Activated T-cell treated with anti-CD3 and anti-CD28 coated beads, Interleukin-2, amount 50 U/mL, for 24 hours (primary cell): ENCODE measurements at places on chromosomes 7 and 10.

DNA sequence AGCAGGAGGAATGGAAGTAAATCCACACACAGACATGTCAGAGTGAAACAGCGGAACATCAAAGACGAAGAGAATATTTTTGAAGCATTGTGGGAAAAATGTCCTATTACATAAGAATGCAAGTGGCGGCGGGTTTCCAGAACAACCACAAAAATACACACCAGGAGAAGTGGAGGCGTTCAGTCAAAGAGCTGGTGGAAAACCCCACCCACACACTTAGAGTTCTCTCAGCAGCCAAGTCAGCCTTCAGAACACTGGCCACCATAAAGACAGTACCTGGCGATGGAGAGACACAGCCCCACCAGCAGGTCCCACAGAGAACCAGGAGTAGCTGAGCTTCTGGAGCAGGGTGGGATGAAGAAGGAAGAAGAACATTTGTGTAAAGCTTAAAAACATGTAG lies 23.7 kb downstream of the NKX6-2 start:
- DNase-seq: no peak

DNA sequence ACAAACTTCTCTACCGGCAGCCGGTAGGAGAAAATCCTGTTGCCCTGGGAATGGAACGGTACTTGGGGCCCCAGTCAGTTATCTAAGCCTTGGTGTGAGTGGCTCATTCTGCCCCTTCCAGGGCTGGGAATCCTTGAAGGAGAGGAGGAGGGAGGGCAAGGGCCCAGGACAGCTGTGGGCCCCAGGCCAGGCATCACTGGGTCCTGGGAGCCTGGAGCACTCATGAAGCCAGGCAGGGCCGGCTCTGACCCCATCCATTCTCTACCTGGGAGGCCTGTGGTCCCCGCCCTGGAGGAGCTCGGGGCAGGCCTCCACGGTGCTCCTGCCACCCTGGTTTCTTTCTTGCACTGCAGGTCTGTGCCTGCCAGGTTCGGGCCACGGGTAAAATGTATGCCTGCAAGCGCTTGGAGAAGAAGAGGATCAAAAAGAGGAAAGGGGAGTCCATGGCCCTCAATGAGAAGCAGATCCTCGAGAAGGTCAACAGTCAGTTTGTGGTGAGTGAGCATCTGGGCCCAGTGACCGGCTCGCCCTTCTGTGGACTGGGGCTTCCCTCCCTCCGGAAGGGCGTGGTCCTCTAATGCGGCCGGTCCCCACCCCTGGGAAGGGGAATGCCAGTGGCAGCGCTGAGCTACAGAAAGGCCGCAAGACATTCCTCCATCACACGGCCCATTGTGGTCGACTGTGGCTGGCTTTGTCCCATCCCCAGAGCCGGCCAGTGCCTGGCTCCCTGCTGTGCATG lies 111.3 kb downstream of the RGS10 start:
- no peak for DNase-seq

GRCh38 chr10:112643600-112644264 lies 196.7 kb downstream of the VTI1A start:
- DNase-seq: no peak

- DNase-seq: no peak
These were observed 144.9 kb downstream of the KIF20B start for GRCh38 chr10:89846281-89846630.

DNA sequence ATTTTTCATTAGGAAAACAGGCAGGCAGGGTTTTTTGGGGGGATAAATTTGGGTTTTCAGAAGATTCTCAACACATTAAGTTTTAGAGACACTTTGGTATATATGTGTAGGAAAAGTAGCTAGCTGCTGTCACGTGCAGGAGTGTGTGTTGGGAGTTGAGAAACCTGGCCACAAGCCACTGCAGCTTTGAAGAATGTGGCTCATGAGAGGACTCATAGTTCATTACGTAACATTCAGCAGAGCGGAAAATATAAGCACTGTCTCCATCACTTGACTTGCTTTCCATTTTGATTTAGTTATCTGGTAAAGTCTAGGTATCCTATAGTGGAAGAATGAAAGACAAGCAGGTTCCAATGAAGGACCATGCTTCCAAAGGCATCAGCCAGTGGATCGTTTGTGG lies 31.2 kb downstream of the SMNDC1 start:
- DNase-seq: no peak

- no peak for DNase-seq
These were observed 31.1 kb downstream of the RAMP3 start for GRCh38 chr7:45188736-45189135.

DNA sequence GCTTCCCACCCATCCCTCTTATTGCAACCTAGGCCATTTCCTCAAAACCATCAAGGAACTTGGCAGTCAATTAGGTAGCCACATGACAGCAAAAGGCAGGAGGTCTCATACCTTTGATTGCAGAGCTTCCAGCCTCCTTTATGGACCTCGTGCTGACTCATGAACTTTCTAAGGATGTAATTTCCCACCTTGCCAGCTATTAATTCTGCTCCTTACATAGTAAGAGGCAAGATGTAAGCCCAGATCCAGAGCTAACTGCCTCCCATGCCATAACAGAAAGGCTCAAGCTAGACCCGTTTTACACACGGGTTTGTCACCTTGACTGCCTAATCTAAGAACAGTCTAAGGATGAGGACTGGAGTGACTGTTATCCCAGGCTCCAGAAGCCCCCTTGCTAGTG lies 565.7 kb downstream of the KCNMA1 start:
- DNase-seq: no peak

DNA sequence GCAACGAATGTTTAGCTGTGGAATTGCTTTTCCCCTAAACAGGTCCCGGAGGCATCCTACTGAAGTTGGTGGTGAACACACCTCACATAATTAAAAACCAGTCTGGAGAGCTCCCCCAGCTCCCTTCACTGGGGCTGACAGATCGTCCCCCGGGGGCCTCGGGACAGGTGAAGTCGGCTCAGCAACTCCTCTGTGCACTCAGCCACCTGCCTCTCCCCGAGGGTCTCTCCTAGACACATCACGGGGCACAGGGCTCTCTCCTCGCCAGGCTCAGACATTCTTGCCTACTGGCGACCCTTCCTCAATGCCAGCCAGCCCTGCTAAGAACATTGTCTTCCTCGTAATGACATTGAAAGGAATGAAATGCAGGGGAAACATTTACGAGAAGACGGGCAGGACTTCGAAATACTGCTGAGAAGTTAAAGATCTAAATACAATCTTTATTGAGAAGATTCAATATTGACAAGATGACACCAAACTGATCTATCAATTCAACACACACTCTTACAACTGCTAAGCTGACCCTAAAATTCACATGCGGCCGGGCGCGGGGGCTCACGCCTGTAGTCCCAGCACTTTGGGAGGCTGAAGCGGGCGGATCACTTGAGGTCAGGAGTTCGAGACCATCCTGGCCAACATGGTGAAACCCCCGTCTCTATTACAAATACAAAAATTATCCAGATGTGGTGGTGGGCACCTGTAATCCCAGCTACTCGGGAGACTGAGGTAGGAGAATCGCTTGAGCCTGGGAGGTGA lies 88.1 kb upstream of the DNAAF5 start:
- no peak for DNase-seq
